ENCODE measurements at places on chromosomes 13 and 19.

DNA sequence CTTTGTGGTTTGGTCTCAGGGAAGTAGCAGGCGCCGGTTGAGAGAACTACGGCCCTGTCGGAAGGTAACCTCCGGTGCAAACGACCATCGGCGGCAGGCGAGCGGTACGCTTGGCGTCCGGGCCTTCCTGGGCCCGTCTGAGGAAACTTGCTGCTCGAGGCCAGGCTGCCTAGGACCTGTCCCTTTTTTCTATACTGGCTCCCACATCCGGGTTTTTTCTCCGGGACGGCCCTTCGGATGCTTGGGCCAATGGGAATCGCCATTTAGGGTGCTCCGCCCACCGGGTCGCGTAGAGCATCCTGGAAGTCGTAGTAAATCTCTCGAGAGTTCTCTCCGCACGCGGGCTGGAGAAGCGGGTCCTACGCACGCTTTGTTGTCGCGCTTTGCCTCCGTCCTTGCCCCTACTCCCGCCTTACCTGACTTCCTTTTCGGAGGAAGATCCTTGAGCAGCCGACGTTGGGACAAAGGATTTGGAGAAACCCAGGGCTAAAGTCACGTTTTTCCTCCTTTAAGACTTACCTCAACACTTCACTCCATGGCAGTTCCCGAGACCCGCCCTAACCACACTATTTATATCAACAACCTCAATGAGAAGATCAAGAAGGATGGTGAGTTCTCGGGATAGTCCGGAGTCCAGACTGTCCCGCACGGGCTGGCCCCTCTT, at the start of gene SNRPA:
TSS of gene SNRPA (plus strand) at position 330 of the 664 bp plus-strand sequence. CDS start at position 536, 206 bp downstream.
- no peak for DNase-seq

DNA sequence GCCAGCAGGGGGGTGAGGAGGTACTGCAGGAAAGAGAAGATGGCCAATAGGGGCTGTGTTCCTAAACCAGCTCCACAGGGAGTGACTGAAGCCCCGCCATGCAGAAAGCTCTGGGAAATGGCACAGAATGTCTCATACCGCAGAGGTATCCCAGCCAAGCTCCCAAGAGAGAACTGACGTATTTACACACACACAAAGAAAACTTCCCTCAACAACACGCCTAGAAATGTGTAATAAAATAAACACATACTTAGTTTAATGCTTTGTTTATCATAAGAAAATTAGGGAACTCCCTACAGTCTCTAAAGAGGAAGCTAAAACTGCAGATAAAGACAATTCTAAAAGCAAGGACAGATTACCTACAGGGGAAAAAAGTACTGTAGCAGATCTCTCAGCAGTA, 40.0 kb downstream of the ESD start:
- no peak for DNase-seq

GRCh38 chr13:109804654-109805053, 18.3 kb upstream of the IRS2 start:
- DNase-seq = no peak

GRCh38 chr19:14472202-14472938, 2.8 kb downstream of the PTGER1 start:
- peak; percentile 85 for DNase-seq

GRCh38 chr13:107778094-107778493, 437.2 kb downstream of the LIG4 start:
- DNase-seq = no peak

- no peak for DNase-seq
These were observed 27.1 kb upstream of the IGFL1 start for GRCh38 chr19:46202426-46202825.

- DNase-seq = no peak
These were observed 828 bp upstream of the PBX4 start for GRCh38 chr19:19619181-19619848.

DNA sequence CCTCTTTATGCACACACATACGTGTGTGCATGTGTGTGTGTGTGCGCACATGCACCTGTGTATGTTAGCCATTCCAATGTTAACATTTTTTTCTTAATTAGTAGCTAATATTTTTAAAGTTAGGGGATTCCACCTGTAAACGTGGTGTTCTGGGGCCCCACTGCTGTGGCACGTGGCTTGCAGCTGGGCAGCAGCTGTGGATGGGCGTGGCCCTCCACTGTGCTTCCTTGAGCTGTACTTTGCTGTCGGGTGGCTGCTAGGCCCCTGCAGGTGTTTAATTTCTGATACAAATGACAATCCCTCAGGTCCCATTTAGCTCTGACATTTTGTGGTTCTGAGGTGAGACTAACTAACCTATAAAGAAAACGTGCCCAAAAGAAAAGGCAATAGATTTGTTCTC, 58.9 kb upstream of the GJB6 start:
- DNase-seq = no peak

- no peak for DNase-seq
These were observed 224.3 kb upstream of the SOX21 start for GRCh38 chr13:94936633-94937032.

DNA sequence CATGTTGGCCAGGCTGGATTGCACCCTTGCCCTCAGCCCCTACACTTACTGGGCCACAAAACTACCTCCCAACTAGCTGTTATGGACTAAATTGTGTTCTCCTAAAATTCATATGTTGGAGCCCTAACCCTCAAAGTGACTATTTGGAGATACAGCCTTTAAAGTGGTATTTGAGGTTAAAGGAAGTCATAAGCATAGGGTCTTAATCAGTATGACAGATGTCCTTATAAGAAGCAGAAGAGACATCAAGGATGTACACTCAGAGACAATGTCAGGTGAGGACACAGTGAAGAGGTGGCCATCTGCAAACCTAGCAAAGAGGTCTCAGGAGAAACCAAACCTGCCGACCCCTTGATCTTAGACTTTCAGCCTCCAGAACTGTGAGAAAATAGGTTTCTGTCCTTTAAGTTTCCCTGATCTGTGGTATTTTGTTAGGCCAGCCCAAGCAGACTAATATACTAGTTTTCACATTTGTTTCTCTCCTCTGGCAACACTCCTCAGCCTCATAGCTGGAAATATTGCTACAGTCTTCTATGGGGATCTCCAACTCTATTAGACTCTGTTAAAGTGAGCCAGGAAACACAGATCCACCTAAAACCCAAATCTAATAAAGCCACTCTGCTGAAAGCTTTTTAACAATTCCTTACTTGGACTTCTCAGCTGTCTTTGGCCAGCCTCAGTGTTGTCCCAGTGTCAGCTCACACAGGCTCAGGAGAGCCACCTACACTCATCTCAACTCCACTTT, 256.5 kb downstream of the TBC1D4 start:
- no peak for DNase-seq

GRCh38 chr13:100339411-100339940, 249.1 kb downstream of the GGACT start:
- no peak for DNase-seq

DNA sequence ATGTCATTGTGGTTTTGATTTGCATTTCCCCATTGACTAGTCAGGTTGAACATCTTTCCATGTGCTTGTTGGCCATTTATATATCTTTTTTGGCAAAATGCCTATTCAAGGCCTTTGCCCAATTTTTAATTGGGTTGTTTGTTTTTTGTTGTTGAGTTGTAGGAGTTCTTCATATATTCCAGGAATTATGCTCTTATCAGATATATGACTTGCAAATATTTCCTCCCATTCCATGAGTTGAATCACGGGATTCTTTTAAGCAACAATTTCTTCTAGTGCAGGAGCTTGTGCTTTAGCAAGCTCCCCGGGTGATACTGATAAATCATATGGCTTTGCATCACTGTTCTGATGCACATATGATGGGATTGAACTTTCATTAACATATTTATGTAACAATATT, 47.0 kb upstream of the FLT1 start:
- no peak for DNase-seq

DNA sequence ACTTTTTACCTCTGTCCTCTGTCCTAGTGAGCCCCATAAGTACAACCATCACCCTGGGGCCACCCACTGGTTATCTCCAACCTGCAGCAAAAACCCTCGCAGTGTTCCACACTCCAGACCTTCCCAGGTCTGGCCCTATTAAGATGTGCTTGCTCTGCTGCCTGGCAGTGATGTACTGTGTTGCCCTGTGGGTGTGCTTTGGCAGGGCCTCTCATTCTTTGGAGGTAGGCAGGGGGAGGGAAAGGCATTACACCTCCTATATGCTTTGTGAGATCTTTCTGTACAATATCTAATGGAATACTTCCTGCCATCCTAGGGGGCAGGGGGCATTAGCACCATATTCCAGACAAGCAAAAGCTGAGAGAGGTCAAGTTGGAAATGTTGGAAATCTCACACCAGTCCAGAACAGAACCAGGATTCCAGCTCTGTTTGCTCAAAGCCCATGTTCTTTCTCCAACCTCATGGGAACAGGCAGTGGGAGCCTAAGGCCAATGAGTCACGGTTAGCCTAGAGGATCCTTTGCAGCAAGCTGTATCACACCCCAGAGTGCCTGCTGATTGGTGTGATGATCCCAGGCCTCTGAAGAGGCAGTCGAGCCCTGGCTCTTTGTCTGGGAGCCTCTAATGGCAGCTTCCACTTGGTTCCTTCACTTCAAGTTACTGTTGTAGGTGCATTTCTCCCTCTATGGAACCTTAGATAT, 59.7 kb upstream of the UBL3 start:
- no peak for DNase-seq

DNA sequence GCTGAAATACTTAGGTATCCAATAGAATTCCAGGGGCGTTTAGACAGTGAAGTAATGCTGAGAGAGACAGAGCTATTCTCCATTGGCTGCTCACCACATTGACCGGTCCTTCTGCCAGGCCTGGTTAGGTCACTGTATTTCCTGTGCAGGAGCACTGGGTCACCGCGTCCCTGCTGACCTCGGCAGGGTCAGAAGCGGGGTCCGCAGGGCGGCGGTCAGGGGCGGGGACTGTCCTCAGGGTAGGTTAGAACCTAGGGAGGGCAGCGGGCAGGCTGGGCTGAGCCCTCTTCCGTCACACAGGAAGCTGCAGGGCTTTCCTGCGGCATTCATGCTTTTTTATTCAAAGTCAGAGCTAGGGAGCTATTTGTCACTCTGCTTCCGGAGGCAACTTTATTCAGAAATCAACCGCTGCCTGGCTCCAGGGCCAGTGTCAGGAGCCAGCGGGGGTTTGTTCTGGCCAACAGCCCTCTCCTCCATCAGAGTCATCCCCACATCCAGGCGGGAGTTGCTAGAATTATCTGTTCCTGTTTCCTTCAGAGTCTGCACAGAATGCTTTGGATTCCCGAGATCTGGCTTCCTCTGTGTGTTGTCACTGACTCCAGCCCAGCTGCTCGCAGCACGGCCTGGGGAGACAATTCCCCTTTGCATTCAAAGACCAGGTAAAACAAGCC, 81.2 kb upstream of the WASF3 start:
- DNase-seq = no peak

DNA sequence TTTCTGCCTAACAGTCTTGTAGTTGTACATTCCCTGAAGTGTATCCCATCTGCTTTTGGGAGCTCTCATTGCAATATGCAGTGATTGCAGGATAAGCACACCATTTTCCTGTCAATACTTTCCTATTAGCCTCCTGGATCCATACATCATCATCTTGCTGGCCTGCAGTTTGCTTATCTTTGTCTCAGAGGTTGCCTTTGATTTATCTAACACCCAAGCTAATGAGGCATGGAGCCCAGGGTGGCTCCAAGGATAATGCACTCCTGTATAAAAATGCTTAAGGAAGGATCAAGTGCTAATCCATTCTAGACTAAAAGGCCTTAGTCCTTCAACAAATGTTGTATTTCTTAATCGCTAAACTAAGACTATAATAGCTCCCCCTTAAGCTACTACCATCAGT, 161.6 kb upstream of the OBI1 start:
- DNase-seq = no peak

DNA sequence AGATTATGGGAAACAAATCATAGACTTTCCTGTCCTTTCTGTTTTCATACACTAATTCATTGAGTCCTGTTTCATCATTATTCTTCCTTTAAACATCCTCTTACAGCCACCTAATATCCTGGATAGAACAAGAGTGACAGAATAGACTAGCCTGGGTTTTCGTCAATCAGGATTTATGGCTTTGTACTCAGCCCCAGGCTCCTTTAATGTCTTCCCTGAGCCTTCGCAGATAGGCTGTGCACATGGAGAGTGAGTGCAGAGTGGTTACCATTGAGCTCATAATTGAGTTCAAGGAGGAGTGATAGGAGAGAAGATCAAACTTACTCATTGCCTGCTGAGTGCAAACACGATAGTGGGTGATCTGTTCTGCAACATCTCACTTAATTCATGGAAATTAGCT, 304.9 kb downstream of the TDRD3 start:
- no peak for DNase-seq

DNA sequence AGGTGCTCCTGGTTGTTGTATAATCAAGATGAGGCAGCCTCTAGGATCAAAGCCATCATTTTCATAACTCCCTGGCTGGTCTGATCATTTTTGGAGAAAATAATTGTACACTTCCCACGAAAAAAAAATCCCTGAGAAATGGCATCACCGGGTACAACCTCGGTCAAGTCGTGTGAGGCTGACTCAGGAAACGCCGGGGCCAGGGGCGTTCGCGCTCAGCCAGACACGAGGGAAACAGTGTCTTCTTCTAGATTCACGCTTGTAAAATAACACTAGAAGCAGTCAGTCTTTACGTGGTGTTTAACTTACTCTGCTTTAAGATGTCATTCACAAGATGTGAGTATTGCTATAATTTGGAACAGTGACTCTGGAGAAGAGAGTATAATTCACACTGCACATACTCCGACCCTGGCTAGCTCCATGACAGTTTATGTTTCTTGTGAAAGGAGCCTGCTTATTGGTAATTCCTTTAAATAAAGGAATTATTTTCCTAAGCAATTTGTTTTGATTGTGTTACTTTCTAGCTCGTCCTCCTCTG, 109.0 kb upstream of the SOX1 start:
- DNase-seq = no peak

DNA sequence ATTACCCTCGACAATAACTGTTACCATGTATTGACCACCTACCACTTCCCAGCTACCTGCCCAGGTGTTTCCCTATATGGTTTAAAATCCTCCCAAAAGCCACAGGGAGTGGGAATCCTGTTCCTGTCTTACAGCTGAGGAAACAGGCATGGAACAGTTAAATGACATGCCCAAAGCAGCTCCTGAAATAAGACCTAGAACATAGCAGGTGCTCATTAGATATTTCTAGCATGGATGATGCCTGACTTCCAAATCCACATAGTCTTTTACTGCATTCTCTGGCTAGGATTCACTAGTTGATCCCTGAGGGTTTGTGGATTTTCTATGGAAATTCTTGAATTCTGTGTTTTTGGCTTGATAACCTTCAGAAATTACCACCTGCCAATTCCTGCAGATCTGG, 13.0 kb downstream of the KCNN4 start:
- DNase-seq = no peak

DNA sequence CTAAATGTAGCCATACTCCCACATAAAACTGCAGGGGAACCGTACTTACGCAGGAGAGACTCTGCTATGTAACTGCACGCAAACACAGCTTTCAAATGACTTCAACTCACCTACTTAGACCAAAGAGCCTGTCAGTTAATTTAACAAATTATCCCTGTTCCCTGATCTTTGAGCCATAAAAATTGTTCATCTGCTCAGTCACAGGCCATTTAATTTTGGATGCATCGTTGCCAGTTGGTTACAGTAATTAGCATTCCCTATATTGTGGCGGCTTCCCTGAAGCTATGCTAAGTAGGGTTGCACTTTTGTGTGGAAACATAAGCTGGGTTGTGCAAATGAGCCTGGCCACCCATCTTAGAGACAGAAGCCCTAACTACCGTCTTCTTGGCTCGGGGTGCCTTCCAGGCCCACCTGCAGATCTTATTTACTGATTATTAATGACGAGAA, 21.2 kb upstream of the OBI1 start:
- DNase-seq = no peak

Measured in activated CD4-positive, alpha-beta T cell treated with anti-CD3 and anti-CD28 coated beads, Interleukin-2, amount 50 U/mL, for 24 hours (primary cell).